ENCODE measurements at places on chromosomes 11 and 22.

- DNase-seq: no peak
These were observed 396 bp downstream of the CCDC157 start for GRCh38 chr22:30357236-30357570.

- DNase-seq: no peak
These were observed 64.7 kb downstream of the KCNQ1 start for GRCh38 chr11:2509481-2510001.

GRCh38 chr11:119489087-119489486 lies 66.1 kb upstream of the THY1 start:
- DNase-seq: no peak

- DNase-seq: no peak
These were observed 46.3 kb upstream of the MPEG1 start for GRCh38 chr11:59259047-59259446.

- DNase-seq: no peak
These were observed 96.4 kb upstream of the PARVA start for GRCh38 chr11:12280838-12281565.

DNA sequence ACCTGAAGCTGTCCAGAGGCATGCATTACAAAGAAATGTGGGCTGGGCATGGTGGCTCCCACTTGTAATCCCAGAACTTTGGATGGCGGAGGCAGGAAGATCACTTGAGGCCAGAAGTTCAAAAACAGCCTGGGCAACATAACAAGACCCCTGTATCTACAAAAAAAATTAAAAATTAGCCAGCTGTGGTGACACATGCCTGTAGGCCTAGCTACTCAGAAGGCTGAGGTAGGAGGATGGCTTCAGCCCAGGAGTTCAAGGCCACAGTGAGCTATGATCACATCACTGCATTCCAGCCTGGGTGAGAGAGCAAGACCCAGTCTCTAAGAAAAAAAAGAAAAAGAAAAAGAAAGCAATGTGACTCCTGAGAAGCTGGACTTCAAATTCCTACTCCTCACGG lies 138.5 kb upstream of the HSD17B12 start:
- no peak for DNase-seq

GRCh38 chr11:101765932-101766331 lies 148.9 kb upstream of the CEP126 start:
- no peak for DNase-seq

DNA sequence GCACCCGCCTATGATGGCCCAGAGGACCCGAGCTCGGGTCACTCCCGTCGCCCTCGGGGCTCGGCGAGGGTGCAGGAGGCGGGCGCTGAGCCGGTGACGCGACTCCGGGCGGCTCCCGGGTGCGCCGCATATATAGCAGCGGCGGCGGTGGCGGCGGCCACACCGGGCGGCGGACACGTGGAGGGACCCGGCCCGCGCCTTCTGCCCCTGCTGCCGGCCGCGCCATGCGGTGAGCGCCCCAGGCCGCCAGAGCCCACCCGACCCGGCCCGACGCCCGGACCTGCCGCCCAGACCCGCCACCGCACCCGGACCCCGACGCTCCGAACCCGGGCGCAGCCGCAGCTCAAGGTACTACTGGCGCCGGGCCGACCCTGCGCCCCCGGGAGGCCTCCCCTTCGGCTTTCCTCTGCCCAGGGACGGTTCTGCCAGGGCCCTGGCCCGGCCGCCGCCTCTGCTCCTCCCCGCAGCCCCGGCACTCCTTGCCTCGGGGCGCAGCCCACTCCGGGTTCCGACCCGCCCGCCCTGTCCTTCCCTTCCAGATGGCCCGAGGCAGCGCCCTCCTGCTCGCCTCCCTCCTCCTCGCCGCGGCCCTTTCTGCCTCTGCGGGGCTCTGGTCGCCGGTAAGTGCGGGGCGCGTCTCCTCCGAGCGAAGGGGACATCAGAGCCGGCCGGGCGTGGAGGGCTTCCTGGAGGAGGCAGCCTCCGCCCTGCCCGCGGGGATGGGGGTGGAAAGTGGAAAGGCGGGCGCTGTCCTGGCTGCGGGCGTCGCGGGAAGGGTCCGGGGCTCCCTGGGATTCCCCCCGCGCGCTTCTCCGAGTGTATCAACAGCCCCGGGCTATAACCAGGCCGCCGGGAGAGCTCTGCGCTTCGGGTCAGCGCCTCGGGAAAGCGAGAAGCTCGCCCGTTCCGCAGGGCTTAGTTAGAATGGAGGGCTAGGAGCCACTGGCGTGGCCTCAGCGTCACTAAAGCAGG lies at the start of gene GAL:
TSS of gene GAL (plus strand) at position 160 of the 972 bp plus-strand sequence. CDS start at position 540, 380 bp downstream.
- peak; percentile 20 for DNase-seq

All from HL-60 (cell line).